Mucosa of descending colon (tissue), 3 donors: ENCODE measurements at places on chromosomes 2 and 18.

DNA sequence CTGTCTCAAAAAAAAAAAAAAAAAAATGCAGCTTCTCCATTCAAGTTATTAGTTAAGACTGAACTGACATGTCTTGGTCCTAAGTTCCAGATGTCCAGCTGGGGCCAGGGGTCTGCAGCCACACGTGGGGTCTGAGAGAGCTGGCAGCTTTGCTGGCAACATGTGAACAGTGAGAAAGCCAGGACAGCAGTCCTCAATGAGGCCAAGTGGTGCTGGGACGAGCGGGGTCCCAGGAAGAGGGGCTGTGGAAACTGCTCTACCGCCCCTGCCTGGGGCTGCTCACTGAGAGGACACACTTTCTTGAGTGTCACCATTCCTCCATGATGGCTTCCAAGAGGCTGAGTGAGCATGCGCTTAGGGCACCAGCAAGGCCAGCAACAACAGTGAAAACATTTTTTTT, 100.7 kb upstream of the TAF1B start:
- no peak for DNase-seq

DNA sequence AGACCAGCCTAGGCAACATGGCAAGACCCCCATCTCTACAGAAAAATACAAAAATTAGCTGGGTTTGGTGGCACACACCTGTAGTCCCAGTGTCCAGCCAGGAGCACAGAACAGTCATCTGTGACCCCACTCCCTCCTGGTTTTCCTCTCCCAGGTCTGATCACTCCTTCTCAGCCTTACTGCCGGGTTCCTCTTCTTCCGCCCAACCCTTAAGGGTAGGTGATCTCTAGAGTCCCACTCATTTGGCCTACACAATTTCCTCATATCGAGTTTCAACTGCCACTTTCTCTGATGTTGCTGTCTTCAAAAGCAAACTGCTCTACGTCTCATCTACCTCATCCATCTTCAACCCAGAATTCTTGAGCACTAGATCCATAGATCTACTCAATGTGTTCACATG, 13.4 kb upstream of the MAT2A start:
- no peak for DNase-seq

- DNase-seq = no peak
These were observed 139.2 kb downstream of the LAMA3 start for GRCh38 chr18:23828426-23828825.

DNA sequence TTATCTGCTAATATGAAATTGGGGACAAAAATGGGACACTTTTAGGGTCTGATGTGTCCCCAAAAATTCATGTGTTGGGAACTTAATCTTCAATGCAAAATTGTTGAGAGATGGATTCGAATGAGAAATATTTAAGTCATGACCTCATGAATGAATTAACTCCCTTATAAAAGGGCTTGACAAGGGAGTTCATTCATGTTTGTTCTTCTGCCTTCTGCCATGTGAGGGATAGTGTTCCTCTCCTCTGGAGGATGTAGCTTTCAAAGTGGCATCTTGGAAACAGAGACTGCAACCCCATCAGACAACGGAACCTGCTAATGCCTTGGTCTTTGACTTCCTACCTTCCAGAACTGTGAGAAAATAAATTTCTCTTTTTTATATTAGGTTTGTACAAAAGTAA, 89.2 kb upstream of the LINC00305 start:
- DNase-seq = no peak

DNA sequence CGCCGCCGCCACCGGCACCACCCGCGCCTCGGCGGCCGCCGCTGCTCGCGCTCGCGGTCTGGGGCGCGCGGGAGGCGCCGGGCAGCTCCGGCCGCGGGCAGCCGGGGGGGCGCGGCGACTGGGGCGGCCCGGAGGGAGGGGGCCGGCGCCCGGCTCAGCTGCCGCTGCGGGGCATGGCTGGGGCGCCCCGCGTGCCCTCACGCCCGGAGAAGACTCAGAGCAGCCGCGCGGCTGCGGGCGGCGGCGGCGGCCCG, 295 bp downstream of the GAREM1 start:
- DNase-seq = no peak

DNA sequence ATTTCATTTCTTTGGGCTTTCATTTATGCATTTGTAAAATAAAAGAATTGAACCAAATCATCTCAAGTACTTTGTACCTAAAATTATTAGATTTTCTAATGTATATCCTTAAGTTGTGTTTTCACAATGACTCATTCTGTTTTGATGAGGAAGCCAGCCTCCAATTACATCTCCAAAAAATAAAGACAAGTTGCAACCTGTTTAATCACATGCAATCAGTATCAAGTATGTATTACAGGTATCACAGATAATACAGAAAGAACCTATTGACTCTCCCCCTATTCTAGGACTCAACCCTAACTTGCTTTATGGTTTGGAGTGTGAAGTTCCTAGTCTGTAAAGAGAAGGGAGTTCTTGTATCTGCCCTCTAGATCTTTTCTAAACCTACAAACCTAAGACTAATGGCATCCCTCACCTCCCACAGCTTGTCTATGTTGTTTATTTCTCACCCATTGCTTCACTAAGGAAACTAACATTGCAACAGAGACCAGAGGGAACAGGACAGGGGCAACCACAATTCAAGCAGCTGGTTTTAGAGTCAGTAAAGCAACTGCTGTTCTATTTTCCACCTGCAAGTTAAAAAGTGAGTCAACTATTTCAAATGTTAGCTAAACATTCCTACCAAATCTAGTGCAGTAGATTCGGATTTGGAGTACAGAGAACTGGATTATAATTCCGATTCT, 141.1 kb upstream of the ETAA1 start:
- no peak for DNase-seq

GRCh38 chr2:236844711-236845110, 241.0 kb upstream of the COPS8 start:
- DNase-seq = no peak

- DNase-seq = no peak
These were observed 115.4 kb downstream of the MCFD2 start for GRCh38 chr2:46800218-46800617.

DNA sequence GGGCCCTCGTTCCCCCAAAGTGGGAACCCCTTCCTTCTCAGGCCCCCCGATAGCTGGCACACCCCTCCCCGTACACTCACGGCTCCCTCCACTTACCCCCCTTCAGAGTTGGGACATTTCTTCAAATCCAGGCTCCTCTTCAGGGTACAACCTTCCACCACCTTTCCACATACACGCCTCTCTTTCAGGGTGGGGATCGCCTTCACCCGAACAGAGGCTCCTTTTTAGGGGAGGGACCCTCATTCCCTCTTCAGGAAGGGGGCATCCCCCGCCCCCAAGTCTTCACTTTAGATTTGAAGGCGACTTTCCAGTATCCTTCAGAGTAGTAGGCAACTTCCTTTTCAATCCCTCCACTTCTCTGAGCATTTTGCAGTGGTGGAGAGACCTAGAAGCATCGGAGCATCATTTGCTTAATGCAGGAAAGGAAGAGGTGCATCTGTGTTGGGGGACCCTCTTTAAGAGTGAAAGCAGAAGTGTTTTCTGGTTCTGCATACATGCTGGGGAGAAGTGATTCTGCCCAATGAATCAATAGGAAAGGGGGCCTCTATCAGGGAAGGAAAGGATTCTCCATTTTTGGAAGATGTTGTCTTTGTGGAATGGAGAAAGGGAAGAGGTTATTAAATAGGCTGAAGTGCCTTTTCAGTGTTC, 845 bp downstream of the EML4 start:
- no peak for DNase-seq

- no peak for DNase-seq
These were observed 731.7 kb upstream of the ZNF804A start for GRCh38 chr2:183866666-183867065.

- DNase-seq = no peak
These were observed 427.0 kb downstream of the LPIN1 start for GRCh38 chr2:12173271-12173942.

- DNase-seq = no peak
These were observed 135.1 kb downstream of the GFPT1 start for GRCh38 chr2:69251943-69252342.

GRCh38 chr2:190634381-190634780, 14.5 kb upstream of the NAB1 start:
- no peak for DNase-seq

GRCh38 chr18:52888014-52888413, 548.0 kb downstream of the DCC start:
- DNase-seq = no peak

- no peak for DNase-seq
These were observed 20.3 kb upstream of the MARCO start for GRCh38 chr2:118921646-118922045.

DNA sequence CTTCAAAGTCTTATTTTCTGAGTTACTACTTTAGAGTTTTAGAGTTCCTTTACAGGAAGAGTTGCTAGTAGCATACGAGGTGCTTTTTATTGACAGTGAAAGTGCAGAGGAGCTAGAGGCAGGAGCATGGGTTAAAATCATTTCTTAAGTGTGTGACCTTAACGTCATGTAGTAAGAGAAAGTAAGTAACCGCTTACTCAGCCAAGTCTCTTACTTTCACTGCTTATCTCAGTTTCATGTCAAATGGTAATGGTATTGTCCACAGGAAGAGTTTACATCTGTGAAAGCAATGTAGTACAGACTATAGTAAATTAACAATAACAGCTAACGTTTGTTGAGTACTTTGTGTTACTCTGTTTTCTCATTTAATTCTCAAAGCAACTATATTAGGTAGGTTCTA, 12.6 kb downstream of the NDUFAF7 start:
- DNase-seq = no peak

DNA sequence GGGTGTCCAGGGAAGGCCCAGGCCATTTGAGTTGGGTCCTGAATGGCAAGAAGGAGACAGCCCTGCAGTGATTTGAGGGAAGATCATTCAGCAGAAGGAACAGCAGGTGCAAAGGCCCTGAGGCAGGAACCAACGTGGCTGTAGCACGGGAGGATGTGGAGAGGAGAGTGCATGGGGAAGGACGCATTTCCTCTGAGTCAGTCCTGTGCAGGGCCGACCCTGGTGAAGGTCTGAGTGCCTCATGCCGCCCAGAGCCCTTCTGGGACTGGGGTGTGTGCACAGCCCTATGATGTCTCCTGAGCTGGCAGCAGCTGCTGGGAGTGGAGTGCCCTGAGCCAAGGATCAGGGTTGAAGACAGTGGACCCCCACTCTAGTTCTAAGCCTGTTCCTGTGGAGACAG, 17.9 kb upstream of the ARHGEF4 start:
- no peak for DNase-seq

- no peak for DNase-seq
These were observed at the start of gene TSHZ1 for GRCh38 chr18:75210274-75211001. TSHZ1 (plus strand) TSS chr18:75210797; CDS start chr18:75211877, 1,080 bp downstream.

DNA sequence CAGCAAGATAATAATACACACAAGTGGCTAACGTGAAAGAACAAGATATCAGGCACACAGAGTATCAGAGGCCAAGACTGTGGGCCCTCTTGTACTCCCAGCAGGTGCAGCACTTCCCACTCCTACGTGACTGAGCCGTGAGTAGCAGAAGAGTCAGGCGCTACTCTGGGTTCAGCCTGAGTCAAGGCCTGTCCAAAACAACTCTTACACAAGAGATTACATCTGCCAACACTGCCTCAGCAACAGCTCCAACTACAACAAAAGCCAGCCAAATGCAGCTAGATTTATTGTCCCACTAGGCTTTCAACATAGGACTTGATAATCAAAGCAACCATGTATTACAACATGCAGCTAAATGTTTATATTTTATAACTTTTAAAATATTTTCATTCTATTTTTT, 56.2 kb downstream of the ITSN2 start:
- no peak for DNase-seq

DNA sequence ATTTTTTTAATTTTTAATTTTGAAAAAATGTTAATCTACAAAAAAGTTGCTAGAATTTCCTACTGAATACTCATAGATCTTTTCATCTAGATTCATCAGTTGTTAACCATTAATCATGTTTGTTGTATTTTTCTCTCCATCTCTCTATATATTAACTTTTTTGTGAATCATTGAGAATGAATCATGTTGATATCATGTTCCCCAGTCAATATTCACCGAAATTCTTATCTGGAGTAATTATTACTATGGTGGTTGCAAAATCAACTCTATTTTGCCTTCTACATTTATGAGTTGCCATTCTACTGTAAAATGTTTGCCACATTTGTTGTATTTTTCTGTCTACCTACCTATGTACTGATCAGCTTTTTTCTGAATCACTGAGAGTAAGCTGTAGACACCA, 154.0 kb downstream of the SPP2 start:
- no peak for DNase-seq
